ENCODE measurements at places on chromosomes 12 and 14. TPM values are rescaled to one million over a fixed set of nuclear protein-coding genes. Genes with fewer than 3 reads are reported as not detected.

The ATG14 gene
- 6.7 TPM for polyA plus RNA-seq

The KRT86 gene
- polyA plus RNA-seq, result not detected

The OR4K1 gene
- polyA plus RNA-seq, result not detected

The INHBE gene
- polyA plus RNA-seq, result not detected

The PPM1H gene
- polyA plus RNA-seq, result 1.0 TPM

The FAM181A gene
- polyA plus RNA-seq, result not detected

The CISTR gene
- 2.8 TPM for polyA plus RNA-seq

The DNAH10 gene
- 0.11 TPM for polyA plus RNA-seq

The TAS2R8 gene
- not detected for polyA plus RNA-seq

The WNT1 gene
- polyA plus RNA-seq, result not detected

The SMIM41 gene
- 0.61 TPM for polyA plus RNA-seq

The RDH5 gene
- 24.1 TPM for polyA plus RNA-seq

The NYNRIN gene
- 5.1 TPM for polyA plus RNA-seq

The FAM222A gene
- 14.8 TPM for polyA plus RNA-seq

The IAPP gene
- polyA plus RNA-seq, result not detected

The KERA gene
- polyA plus RNA-seq, result 0.02 TPM

The GPD1 gene
- polyA plus RNA-seq, result 24.6 TPM

The POTEM gene
- polyA plus RNA-seq, result not detected

The USP44 gene
- polyA plus RNA-seq, result 0.84 TPM

The PTPN21 gene
- 12.0 TPM for polyA plus RNA-seq

The TMEM30B gene
- polyA plus RNA-seq, result 1.0 TPM

The DBX2 gene
- polyA plus RNA-seq, result 0.38 TPM

The SIX6 gene
- polyA plus RNA-seq, result not detected

The CCDC196 gene
- not detected for polyA plus RNA-seq

The FIGNL2 gene
- 0.18 TPM for polyA plus RNA-seq

The LAG3 gene
- polyA plus RNA-seq, result 0.57 TPM

The EIF2B2 gene
- polyA plus RNA-seq, result 25.9 TPM

The MYO1H gene
- polyA plus RNA-seq, result 0.09 TPM

The DNM1L gene
- polyA plus RNA-seq, result 41.7 TPM

The PELI2 gene
- polyA plus RNA-seq, result 1.4 TPM

The CCDC59 gene
- 45.1 TPM for polyA plus RNA-seq

The NINJ2 gene
- polyA plus RNA-seq, result 5.9 TPM

The GPHN gene
- polyA plus RNA-seq, result 16.0 TPM

The MTA1 gene
- polyA plus RNA-seq, result 131 TPM

The SOAT2 gene
- 0.07 TPM for polyA plus RNA-seq

The GPR65 gene
- polyA plus RNA-seq, result 0.25 TPM

The RBP5 gene
- 0.77 TPM for polyA plus RNA-seq

The GCH1 gene
- 2.5 TPM for polyA plus RNA-seq

The AQP2 gene
- polyA plus RNA-seq, result 0.77 TPM

The ADAM21 gene
- polyA plus RNA-seq, result 0.29 TPM

The MYBPC1 gene
- 15.7 TPM for polyA plus RNA-seq

The RAD51AP1 gene
- polyA plus RNA-seq, result 0.52 TPM

The CCDC38 gene
- 0.05 TPM for polyA plus RNA-seq

The CLEC12A gene
- 0.38 TPM for polyA plus RNA-seq

The GARIN6 gene
- not detected for polyA plus RNA-seq

The GON7 gene
- 26.7 TPM for polyA plus RNA-seq

The SLC5A8 gene
- polyA plus RNA-seq, result not detected

The GPR84 gene
- polyA plus RNA-seq, result 0.20 TPM

The NR1H4 gene
- polyA plus RNA-seq, result 0.48 TPM

The RNASE3 gene
- polyA plus RNA-seq, result 0.14 TPM

The IQSEC3 gene
- polyA plus RNA-seq, result 1.4 TPM

The SAMD15 gene
- 0.07 TPM for polyA plus RNA-seq

The CELA1 gene
- polyA plus RNA-seq, result not detected

The ANKS1B gene
- 0.43 TPM for polyA plus RNA-seq

The VWF gene
- 181 TPM for polyA plus RNA-seq

The OR11H12 gene
- polyA plus RNA-seq, result not detected

The SLC25A3 gene
- polyA plus RNA-seq, result 1,403 TPM
